ENCODE measurements at places on chromosomes 3 and 15.

- no peak overlapping the region for H3K27ac ChIP-seq
- no peak for DNase-seq
- H3K27me3 ChIP-seq: no peaks in the 10 kb centered on the region
- no peak overlapping the region for H3K4me3 ChIP-seq
Observed at GRCh38 chr3:21330293-21330692, 420.7 kb downstream of the ZNF385D start.

DNA sequence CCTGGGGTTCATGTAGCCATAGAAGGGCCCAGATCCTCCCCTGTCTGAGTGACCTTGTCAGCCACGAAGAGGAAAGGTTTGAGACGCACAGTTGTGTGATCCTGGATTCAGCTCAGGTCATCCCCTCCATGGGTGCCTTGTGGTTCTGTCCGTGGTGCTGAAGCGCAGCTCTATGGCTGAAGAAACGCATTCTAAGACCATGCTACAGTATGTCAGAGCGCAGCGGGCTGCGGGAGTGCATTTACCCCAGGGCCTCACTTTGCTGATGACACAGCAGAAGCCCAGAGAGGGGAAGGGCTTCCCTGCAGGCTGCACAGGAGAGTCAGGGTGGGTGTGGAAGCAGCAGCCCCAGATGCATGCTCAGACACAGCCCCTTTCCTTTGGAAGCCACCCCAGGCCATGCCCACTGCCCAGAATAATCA lies 68.8 kb upstream of the IQSEC1 start:
- H3K27ac ChIP-seq: no peak overlapping the region
- no peaks in the 10 kb centered on the region for H3K36me3 ChIP-seq
- H3K4me3 ChIP-seq: no peak overlapping the region
- DNase-seq: peak; percentile 35

DNA sequence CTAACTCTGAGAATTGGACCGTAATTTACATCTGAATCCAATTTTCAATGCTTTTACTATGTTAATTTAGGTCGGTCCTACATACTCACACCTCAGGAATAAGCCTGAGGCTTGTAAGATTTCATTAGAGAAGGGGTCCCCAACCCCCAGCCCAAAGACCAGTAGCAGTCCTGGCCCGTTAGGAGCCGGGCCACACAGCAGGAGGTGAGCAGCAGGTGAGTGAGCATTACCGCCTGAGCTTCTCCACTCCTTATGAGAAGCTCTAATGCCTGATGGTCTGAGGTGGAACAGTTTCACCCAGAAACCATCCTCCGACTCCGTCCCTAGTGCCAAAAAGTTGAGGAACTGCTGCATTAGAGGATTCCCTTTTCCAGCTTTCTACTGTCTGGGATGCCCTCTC lies 757.3 kb downstream of the SI start:
- DNase-seq: no peak
- no peaks in the 10 kb centered on the region for H3K36me3 ChIP-seq
- no peak overlapping the region for H3K4me3 ChIP-seq
- H3K4me1 ChIP-seq: no peaks in the 10 kb centered on the region

GRCh38 chr3:30324587-30324986 lies 281.8 kb upstream of the TGFBR2 start:
- no peak for DNase-seq
- H3K36me3 ChIP-seq: no peaks in the 10 kb centered on the region
- no peaks in the 10 kb centered on the region for H3K4me1 ChIP-seq
- H3K27ac ChIP-seq: no peak overlapping the region
- no peaks in the 10 kb centered on the region for H3K27me3 ChIP-seq

DNA sequence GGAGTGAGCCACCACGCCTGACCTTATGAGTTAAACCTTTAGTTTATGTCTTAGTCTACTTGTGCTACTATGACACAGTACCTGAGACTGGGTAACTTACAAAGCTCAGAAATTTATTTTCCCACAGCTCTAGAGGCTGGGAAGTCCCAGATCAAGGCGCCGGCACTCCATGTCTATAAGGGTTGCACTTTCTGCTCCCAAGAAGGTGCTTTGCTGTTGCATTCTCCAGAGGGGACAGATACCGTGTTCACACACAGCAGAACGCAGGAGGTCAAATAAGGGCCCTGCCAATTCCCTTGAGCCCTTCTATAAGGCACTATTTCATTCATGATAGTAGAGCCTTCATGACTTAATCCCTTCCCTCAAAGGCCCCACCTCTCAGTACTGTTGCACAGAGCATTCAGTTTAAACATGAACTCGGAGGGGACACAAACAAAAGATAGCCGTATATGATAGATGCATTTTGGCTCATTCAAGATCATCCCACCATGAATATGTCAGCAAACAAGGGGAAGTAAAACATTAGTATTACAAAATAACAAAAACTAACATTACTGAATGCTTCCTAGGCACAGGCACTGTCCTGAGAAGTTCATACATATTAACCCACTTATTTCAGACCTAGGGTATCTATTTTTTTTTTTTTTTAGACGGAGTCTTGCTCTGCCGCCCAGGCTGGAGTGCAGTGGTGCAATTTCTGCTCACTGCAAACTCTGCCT lies 26.5 kb downstream of the PLA1A start:
- no peak for DNase-seq
- H3K4me3 ChIP-seq: no peak overlapping the region
- no peaks in the 10 kb centered on the region for H3K36me3 ChIP-seq
- no peak overlapping the region for H3K27ac ChIP-seq

All from spinal cord (tissue), 10 donors.